Muscle of leg (tissue), 16 donors: ENCODE measurements at places on chromosomes 12 and 14. TPM values are rescaled to one million over a fixed set of nuclear protein-coding genes. Genes with fewer than 3 reads are reported as not detected.
A peak's percentile ranks its signal among the peaks of the same experiment; 100 is the strongest.

Gene RNASE3
- total RNA-seq: not detected

Gene DLK1
- total RNA-seq: 377 TPM

Gene LAG3
- total RNA-seq: 0.18 TPM

Gene AVPR1A
- 11.7 TPM for total RNA-seq

Gene SERPINA1
- 2.0 TPM for total RNA-seq

Gene POTEG
- total RNA-seq: not detected

Gene KRT85
- not detected for total RNA-seq

Gene LPAR5
- 0.58 TPM for total RNA-seq

Gene RFLNA
- total RNA-seq: 8.7 TPM

Gene HIP1R
- total RNA-seq: 6.6 TPM

Gene OTUB2
- total RNA-seq: 0.93 TPM

Gene KLRC3
- total RNA-seq: 0.09 TPM

GRCh38 chr12:132471011-132471857, 18.7 kb upstream of the FBRSL1 start:
- peaks cover 18% of the 10 kb centered on the region for H3K27me3 ChIP-seq
- H3K4me1 ChIP-seq: peaks cover 3% of the 10 kb centered on the region
- H3K27ac ChIP-seq: no peak overlapping the region
- DNase-seq: no peak
- H3K36me3 ChIP-seq: no peaks in the 10 kb centered on the region

- H3K27me3 ChIP-seq: no peaks in the 10 kb centered on the region
- peak; percentile 92 for DNase-seq
- H3K4me3 ChIP-seq: no peak overlapping the region
- H3K27ac ChIP-seq: peak overlapping the region; percentile 66
- H3K36me3 ChIP-seq: no peaks in the 10 kb centered on the region
- peaks cover 57% of the 10 kb centered on the region for H3K4me1 ChIP-seq
These were observed 26.0 kb downstream of the PPFIBP1 start for GRCh38 chr12:27549801-27550652.

DNA sequence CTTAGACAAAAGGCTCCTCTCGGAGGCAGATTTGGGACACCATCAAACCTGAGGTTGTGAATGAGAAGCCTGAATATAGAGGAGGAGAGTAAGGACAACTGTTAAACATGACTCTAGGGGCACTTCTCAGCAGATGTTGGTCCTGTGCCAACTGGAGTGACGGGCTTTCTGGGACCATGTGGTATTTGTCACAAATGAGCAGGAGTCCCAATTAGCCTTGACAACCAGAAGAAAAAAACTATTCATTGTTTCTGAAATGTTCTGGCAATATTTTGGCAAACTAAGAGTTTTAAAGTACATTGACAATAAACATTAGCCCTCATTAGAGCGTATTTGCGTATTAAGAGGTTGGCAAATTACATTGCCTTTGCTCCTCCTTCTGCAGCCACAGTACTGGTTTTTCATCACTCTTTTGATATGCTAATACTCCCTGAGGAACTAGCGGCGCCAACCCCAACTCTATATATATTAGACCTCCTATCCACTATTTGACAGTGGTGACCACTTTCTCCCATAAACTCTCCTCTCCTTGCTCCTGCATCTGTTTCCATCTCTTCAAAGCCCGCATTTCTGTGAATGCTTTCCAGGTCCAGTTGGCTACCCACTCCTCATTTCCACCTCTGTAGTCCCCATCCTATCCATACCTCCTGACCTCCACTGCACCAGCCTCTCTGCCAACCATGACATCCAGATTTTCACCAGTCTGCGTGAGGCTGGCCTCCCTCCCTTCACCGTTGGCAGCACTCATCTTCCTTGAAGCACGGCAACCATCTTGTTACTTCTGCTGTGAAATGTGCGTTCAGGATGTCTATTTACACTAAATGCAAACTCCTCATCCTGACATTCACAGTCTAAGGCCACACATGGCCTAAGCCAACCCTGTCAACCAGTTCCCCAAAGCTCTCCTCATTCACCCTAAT, 100.7 kb downstream of the ZFC3H1 start:
- no peak overlapping the region for H3K4me3 ChIP-seq
- no peak overlapping the region for H3K27ac ChIP-seq
- no peaks in the 10 kb centered on the region for H3K27me3 ChIP-seq
- H3K36me3 ChIP-seq: no peaks in the 10 kb centered on the region
- no peaks in the 10 kb centered on the region for H3K4me1 ChIP-seq
- DNase-seq: no peak

DNA sequence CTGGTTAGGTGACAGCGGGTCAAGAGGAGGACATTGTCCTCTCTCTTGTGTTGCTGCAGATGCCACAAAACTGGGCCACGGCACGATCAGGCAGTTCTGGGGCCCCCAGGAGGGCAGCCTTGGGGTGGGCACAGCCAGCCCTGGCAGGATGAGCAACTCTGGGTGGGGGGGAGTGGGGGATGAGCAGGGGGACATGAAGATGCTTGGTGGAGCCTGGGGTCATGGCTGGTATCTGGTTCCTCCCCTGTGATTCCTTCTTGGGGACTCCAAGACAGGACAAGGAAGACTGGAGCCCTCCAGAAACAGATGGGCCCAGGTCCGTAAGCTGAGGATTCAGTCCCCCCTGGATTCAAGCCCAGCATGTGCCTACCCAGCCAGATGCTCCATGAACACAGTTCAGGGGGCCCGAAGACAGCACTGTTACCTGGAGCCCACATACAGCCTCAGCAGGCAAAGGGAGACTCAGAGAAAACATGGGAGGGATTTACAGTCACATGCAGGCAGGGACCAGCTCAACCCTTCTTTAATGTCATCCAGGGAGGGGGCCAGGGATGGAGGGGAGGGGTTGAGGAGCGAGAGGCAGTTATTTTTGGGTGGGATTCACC, 10.4 kb downstream of the SERPINA1 start:
- H3K4me3 ChIP-seq: no peak overlapping the region
- H3K4me1 ChIP-seq: no peaks in the 10 kb centered on the region
- no peak overlapping the region for H3K27ac ChIP-seq
- no peaks in the 10 kb centered on the region for H3K27me3 ChIP-seq

DNA sequence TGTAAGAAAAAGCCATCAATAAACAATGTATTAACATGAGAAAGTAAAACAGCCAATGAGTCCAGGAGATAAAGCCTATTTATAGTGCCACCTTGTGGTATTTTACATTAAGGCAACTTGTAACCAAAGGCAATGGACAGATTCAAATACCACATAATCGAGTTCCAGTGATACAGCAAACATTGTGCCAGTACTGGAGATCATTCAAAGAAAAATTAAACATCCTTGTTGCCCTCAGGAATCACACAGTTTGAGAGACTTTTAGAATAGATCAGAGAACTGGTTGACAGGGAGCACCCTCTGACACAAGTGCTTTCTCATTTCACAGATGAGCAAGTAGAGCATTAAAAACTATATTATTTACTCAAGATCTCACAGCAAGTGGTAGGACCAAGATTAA, 98.1 kb downstream of the DDHD1 start:
- H3K4me3 ChIP-seq: no peak overlapping the region
- no peak overlapping the region for H3K27ac ChIP-seq
- no peaks in the 10 kb centered on the region for H3K4me1 ChIP-seq
- no peaks in the 10 kb centered on the region for H3K36me3 ChIP-seq
- no peaks in the 10 kb centered on the region for H3K27me3 ChIP-seq

DNA sequence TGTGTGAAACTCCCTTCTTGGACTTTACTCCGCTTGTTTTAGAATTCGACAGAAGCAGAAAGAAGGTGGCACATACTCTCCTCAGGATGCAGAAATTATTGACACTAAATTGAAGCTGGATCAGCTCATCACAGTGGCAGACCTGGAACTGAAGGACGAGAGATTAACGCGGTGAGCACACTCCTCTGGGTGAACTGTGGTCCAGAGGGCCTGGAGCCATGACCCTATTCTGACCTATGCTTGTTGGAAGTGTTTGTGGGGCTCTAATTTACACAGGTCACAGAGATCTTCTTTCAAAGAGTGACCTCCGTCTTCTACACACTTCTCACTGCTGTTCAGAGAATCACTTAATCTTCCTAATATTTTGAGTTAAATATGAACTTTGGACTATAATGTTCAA, 72.5 kb upstream of the MYF6 start:
- H3K27me3 ChIP-seq: no peaks in the 10 kb centered on the region
- H3K4me3 ChIP-seq: no peak overlapping the region
- peak; percentile 11 for DNase-seq
- H3K36me3 ChIP-seq: no peaks in the 10 kb centered on the region

DNA sequence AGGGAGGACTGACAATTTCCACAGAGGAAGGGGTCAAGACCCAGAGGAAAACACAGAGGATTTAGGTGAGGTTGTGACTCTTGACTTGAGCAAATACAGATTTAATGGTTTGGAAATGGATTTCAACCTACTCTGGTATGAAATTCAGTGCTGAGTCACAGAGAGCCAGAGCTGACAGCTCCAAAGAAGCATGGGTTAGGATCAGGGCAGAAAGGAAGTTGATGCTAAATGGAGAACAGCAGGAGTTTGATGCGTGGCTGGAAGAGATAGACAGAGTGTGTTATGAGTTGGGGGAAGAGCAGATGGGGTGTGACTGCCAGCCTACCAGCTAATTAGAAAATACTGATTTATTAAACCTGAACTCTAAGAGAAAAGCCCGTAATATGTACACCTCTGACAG, 272.6 kb downstream of the FOXG1 start:
- H3K4me1 ChIP-seq: no peaks in the 10 kb centered on the region
- no peaks in the 10 kb centered on the region for H3K27me3 ChIP-seq
- no peak for DNase-seq
- H3K36me3 ChIP-seq: no peaks in the 10 kb centered on the region
- no peak overlapping the region for H3K27ac ChIP-seq
- H3K4me3 ChIP-seq: no peak overlapping the region

GRCh38 chr14:60217713-60218112, 31.3 kb upstream of the PPM1A start:
- no peak for DNase-seq
- no peak overlapping the region for H3K4me3 ChIP-seq
- no peak overlapping the region for H3K27ac ChIP-seq
- peaks cover 17% of the 10 kb centered on the region for H3K4me1 ChIP-seq
- H3K36me3 ChIP-seq: no peaks in the 10 kb centered on the region

- no peaks in the 10 kb centered on the region for H3K4me1 ChIP-seq
- H3K27me3 ChIP-seq: no peaks in the 10 kb centered on the region
- no peaks in the 10 kb centered on the region for H3K36me3 ChIP-seq
- no peak for DNase-seq
These were observed 587.7 kb downstream of the RPL10L start for GRCh38 chr14:46063872-46064271.

DNA sequence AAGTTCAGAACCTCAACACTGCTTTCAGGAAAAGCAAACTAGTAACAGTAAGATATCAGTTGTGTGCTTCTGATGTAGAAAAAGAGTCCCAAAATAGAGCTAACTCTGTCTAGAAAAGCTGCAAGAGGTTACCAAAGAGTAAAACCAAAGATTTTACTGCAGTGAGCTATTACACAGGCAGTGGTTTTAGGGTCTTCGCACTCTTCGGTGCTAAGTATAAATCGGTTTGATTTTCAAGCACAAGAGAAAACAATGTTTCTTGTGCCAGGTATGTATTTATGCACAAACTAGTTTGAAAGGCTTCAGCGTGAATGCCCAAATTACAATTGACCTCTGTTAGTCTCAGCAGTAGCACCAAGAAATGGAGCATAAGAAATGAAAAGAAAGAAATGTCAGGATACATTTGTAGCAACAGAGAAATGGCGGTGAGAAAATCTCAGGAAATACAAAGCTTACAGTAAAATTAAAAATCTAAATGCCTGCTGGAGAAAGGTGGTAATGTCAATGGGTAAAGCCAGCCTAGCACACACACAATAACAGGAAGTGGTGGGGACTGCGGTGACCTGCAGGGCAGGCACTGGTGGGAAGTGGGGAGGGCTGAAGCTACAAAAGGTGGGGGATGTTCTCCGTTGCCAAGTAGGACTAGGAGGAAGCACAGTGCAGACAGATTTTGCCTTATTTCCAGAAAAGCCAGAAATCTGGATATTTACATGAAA, 18.0 kb upstream of the DYRK2 start:
- no peaks in the 10 kb centered on the region for H3K27me3 ChIP-seq
- H3K4me3 ChIP-seq: no peak overlapping the region
- peak; percentile 41 for DNase-seq
- H3K36me3 ChIP-seq: no peaks in the 10 kb centered on the region
- H3K4me1 ChIP-seq: peaks cover 3% of the 10 kb centered on the region
- no peak overlapping the region for H3K27ac ChIP-seq

- H3K27ac ChIP-seq: no peak overlapping the region
- DNase-seq: no peak
- H3K4me1 ChIP-seq: no peaks in the 10 kb centered on the region
- H3K4me3 ChIP-seq: no peak overlapping the region
- H3K27me3 ChIP-seq: peaks cover 4% of the 10 kb centered on the region
These were observed 70.5 kb upstream of the ANO4 start for GRCh38 chr12:100724071-100724470.

DNA sequence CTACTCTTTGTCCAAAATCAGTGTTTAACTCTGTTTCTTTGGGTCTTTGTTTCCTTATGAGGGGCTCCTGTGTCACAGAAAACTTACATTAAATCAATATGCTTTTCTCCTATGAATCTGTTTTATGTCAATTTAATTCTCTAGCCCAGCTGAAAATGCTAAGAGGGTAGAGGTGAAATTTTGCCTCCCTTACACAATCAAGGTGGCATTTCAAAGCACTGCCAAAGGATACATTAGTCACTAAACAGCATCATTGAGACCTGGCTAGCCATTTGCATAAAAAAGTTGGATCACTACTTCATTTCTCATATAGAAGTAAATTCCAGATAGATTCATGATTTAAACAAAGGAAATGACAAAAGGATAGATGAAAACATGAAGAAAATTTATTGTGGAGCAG, 12.1 kb downstream of the TCL1B start:
- H3K27ac ChIP-seq: no peak overlapping the region
- H3K36me3 ChIP-seq: no peaks in the 10 kb centered on the region
- no peaks in the 10 kb centered on the region for H3K4me1 ChIP-seq
- H3K27me3 ChIP-seq: no peaks in the 10 kb centered on the region

GRCh38 chr14:68395604-68396003, 397.3 kb downstream of the ZFP36L1 start:
- H3K4me1 ChIP-seq: peaks cover 66% of the 10 kb centered on the region
- H3K4me3 ChIP-seq: no peak overlapping the region
- no peaks in the 10 kb centered on the region for H3K27me3 ChIP-seq
- no peaks in the 10 kb centered on the region for H3K36me3 ChIP-seq

GRCh38 chr12:94983321-94983720, 20.2 kb downstream of the NDUFA12 start:
- H3K4me3 ChIP-seq: no peak overlapping the region
- peaks cover 15% of the 10 kb centered on the region for H3K36me3 ChIP-seq
- no peaks in the 10 kb centered on the region for H3K4me1 ChIP-seq

DNA sequence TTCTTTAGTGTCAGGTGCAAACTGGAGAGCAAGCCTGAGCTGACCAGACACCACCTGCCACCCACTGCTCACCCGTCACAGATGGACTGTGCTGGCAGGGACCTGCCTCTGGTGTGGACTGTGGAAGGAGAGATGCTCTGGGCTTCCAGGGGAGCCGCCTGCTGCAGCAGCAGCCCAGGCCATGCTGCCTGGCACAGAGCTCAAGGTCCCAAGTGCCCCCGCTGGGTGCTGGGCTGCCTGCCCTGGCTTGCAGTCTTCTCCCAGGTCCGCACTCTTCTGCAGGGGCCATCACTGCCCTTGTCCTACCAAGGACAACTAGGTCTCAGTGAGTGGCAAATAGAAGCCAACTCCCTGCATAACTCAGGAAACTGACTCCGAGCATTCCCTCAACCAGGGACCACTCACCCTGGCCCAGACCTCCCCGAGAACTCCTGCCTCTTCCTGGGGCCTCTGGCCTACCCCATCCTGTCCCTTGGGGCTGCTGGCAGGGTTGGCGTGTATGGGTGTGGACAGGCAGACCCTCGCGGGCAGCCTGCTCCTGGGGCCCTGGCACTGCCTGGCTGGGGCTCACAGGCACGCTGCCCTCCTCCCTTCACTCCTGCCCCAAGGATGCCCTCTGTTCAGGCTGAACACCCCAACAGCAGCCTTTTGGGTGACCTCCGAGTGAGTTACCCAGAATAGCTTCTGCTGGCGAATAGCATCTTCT, 9.3 kb downstream of the AMN start:
- no peak overlapping the region for H3K4me3 ChIP-seq
- no peak overlapping the region for H3K27ac ChIP-seq
- peaks cover 45% of the 10 kb centered on the region for H3K27me3 ChIP-seq
- H3K4me1 ChIP-seq: peaks cover 25% of the 10 kb centered on the region
- H3K36me3 ChIP-seq: peaks cover 24% of the 10 kb centered on the region
